Activated T-helper 17 cell treated with anti-CD3 and anti-CD28 coated beads, Interleukin-2, amount 50 U/mL, for 72 hours (primary cell): ENCODE measurements at places on chromosomes 16 and 17.

DNA sequence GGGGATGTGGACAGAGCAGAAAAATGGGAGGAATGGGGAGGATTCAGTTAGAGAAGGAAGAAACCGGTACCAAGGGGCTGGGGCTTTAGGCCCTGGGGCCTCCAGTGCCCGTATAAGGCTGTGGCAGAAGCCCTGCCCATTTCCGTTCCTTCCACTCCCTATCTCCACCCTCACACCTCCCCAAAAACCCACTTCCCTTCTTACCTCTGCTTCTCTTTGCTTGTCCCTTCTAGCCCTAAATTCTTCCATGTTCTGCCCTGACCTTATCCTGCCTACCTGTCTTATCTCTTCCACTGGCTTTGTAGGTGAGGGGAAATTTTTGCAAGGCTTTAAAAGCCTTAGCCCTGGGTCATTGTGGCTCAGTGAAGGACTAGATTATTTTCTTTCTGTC is 4.1 kb downstream of the RNF167 start:
- H3K36me3 ChIP-seq, result peaks cover 90% of the 10 kb centered on the region
- no peaks in the 10 kb centered on the region for H3K27me3 ChIP-seq
- ATAC-seq, result peak; percentile 22
- H3K27ac ChIP-seq, result peak overlapping the region; percentile 94

- H3K27ac ChIP-seq, result no peak overlapping the region
- H3K4me1 ChIP-seq, result peaks cover 14% of the 10 kb centered on the region
- ATAC-seq, result no peak
Observed at GRCh38 chr17:2235792-2236366, 67.7 kb downstream of the SMG6 start.

DNA sequence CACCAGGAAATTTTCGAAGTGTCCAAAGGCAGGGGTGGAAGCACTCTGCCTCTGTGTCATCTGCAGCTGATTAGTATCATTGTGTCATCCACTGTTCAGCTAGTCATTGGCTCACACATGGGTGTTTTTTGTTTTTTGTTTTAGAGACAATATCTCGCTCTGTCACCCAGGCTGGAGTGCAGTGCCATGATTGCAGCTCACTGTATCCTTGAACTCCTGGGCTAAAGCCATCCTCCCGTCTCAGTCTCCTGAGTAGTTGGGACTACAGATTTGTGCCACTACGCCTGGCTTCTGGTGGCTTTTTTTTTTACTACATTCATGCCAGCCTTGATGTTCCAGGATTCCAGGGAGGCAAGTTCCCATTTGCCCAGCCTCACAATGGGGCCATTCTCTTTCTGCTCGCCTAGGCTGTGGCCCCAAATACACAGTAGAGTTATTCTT is 32.5 kb upstream of the MYO18A start:
- H3K27me3 ChIP-seq, result no peaks in the 10 kb centered on the region
- no peaks in the 10 kb centered on the region for H3K36me3 ChIP-seq
- no peak overlapping the region for H3K27ac ChIP-seq

DNA sequence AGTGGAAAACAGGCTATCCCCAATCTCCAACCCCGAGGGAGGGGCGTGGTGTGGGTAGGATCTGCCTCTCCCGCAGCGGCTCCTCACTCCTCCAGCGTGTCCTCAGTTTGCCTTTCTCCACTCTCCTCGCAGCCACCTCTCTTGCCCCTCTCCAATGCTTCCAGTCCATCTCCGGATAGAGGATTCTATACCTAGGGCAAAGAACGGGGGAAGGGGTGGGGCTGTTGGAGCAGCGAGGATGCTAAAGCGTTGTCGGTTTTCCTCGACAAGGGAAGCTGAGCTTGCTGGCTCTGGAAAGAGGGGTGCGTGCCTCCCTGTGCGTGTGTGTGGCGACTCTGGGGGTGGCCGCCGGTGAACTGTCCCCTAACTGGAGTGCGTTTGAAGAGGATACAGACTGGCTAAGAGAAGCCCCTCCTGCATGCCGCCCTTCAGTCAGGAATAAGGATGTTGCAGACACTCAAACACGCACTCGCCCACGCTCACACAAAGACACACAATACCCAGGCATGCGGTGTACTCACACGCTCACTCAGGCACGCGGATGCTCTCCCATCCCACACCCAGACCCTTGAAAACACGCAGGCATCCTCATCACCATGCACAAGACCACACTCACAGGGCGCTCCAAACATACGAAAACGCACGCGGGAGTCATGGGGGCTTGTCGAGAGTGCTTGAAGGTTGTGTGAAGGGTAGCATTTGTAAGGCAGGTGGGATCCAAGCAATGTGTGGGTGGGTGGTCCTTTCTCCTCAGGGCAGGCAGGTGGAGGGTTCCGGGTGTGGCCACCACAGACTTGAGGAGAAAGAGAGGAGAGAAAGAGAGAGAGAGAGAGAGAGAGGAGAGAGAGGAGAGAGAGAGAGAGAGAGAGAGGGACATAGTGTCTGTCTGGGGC is 655 bp upstream of the GPR139 start:
- no peak overlapping the region for H3K4me3 ChIP-seq
- H3K36me3 ChIP-seq, result no peaks in the 10 kb centered on the region
- peaks cover 43% of the 10 kb centered on the region for H3K27me3 ChIP-seq
- ATAC-seq, result no peak
- no peak overlapping the region for H3K27ac ChIP-seq
- H3K4me1 ChIP-seq, result no peaks in the 10 kb centered on the region

- no peak for ATAC-seq
- peak overlapping the region; percentile 96 for H3K4me3 ChIP-seq
- peaks cover 33% of the 10 kb centered on the region for H3K4me1 ChIP-seq
- peaks cover 6% of the 10 kb centered on the region for H3K36me3 ChIP-seq
- H3K27ac ChIP-seq, result peak overlapping the region; percentile 83
Observed at GRCh38 chr17:77959126-77959925, 823 bp downstream of the TNRC6C start.

DNA sequence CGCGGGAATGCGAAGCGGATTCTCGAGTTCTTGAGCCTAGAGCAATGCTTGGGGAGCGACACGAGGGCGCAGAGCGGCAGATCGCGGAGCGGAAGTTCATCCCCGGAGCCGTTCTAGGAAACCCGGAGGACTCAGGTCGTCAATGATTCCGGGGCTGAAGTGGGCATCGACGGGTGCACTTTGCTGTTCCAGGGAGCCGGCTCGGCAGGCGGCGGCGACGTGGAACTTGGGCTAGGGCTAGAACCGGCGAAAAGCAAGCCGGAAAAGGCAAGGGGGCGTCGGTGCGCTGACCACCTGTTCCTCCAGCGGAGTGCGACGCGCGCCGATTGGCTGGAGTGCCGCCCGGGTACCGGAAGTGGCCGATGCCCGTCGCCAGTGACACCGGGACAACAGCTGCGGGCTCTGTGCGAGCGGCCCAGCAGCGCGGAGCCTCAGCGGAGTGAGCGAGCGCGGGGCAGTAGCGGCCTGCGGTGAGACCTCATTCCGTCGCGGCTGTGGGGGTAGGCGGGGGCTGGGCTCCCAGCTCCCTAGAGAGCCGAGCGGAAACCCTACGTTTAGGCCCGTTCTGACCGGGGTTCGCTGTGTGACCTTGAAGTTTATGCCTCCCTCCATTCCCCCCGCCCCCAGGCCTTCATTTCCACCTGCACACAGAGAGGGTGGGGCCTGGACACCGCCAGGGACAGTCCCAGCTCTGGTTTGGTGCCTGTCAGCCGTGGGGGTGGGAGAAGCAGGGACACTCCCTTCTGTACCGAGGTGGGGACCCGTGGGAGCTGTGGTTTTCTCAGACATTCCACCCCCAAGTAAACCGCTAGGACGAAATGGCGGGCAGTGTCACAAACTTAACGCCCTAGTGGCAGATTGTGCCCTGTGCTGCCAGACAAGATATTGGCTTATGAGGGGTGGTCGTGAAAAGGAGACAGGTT is at the start of gene ZFP3:
ZFP3 (plus strand) TSS at position 362 of the 923 bp plus-strand sequence. CDS start 13,038 bp downstream, outside the sequence.
- peak; percentile 92 for ATAC-seq
- H3K27ac ChIP-seq, result peak within 1 kb of the TSS; percentile 41
- H3K36me3 ChIP-seq, result peaks cover 6% of the 10 kb centered on the region
- peaks cover 20% of the 10 kb centered on the region for H3K4me1 ChIP-seq
- H3K27me3 ChIP-seq, result no peaks in the 10 kb centered on the region

DNA sequence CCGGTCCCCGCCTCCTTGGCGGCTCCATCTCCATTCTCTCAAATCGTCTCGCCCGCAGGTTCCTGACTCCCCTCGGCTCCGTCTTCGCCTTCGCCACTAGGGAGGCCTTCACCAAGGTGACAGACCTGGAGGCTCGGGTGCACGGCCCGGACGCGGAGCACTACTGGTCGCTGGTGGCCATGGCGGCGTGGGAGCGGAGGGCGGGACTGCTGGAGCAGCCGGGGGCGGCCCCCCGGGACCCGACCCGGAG is 862 bp downstream of the GLTPD2 start:
- H3K36me3 ChIP-seq, result no peaks in the 10 kb centered on the region
- peaks cover 13% of the 10 kb centered on the region for H3K27me3 ChIP-seq
- peaks cover 7% of the 10 kb centered on the region for H3K4me1 ChIP-seq
- no peak for ATAC-seq
- no peak overlapping the region for H3K27ac ChIP-seq
